Osteocyte (in vitro differentiated cells): ENCODE measurements at places on chromosomes 2 and 18.
A peak's percentile ranks its signal among the peaks of the same experiment; 100 is the strongest.

- no peak for DNase-seq
These were observed 77.1 kb upstream of the SLC39A10 start for GRCh38 chr2:195579776-195580555.

DNA sequence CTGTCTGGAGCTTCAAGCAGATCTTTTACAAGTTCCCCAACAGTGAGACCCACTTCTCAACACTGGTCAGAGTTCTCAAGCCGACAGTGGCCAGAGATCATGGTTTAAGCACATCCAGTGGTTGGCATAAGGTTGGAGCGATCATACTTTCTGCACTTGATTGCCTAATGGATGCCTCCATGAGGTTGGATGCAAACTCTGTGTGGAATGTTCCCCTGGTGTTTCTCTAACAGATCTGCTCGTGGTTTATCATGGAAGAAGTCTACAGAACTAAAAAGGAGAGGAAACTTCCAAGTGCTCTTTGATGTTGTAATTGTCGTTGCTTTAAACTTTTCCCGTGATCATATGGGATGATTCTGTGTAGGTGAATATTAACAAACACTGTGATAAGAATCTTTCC lies 60.7 kb downstream of the SH3RF3 start:
- no peak for DNase-seq

DNA sequence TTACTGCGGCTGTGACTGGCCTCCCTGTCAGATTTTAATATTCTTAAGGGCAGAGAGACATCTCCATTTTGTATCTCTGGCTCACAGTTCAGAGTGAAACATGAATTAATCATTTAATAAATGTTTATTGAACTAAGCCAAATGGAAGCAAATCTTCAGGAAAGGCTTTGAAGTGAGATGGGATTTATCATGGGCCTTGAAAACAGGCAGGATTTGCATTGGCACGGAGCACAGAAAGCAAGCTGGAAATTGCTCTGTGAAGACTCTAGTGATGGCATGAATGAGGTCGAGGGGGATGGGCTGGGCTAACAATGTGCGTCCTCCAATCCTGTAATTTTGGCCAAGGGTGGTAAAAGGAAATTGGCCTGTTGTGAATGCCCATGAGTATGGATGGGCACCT lies 369.8 kb upstream of the SOX11 start:
- DNase-seq: no peak

GRCh38 chr2:187527262-187527661 lies 27.0 kb downstream of the TFPI start:
- DNase-seq: no peak

DNA sequence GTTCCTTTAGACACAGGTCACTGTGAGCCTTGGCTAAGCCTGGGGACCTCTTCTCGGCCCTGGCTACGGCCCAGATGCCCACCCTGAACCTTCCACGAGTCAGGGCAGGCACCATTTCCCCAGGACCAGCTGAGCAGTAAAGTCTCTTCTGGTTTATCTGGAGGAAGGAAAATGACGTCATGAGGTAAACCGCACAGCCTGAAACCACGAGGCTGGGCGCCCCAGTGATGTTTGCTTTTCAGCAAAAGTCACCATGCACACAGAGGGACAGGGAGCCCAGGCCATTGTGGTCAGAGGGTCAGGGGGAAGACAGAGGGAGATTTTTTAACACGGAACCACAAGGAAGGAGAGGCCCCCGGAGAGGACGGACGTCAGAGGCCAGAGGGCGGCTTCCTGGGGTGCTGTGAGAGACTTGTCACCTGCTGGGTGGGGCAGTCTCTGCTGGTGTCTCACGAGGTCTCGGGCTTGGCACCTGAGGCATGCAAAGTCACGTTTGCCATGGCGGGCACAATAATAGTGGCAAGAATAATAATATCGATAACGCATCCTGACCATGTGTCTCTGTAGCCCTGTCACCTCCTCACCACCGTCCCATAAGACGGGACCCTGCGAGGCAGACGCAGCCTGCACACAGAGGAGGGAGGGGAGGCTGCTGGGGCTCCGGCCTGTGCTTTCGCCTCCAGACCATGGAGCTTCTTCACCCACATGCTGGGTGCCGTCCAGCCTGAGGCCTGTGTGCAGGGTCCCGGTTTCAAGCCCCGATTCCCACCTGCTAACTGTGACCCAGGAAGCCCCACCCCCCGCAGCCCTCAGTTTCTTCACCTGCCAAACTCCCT lies 33.2 kb upstream of the FOSL2 start:
- DNase-seq: no peak

DNA sequence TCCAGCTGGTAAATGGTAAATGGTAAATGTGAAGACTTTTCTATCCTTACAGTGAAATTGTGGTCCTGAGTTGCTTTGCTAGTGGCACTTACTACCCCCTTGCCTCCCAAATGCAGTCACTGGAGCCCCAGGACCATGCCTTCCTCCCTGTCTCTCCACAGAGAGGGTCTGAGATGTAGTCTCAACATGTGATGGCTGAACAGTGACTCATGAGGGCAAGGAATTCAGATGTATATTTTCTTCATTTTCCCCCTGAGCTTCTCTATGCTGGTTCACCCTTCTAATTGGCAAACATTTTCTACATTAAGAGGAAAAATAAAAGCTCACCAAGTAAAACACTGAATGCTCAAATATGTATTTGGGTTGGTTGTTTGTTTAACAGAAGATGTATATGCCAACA lies 232.0 kb downstream of the SH3BP4 start:
- DNase-seq: no peak

DNA sequence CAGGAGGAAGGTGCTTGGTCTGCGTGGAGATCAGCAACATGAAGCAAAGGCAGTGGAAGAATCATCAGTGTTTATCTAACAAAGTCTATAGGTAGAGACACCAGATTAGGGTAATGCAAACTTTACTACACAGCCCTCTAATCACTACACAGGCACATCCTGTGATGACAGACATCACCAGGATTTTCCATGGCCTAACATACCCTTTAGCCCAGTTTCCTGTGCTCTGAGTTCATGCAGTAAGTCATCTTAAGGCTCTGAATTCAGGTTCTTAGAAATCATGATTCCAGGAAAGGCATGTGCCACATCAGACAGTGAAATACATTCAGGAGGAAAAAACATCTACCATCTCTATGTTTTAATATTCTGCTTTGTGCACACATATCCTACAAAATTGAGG lies 708.5 kb upstream of the SLC8A1 start:
- DNase-seq: no peak

GRCh38 chr2:204272610-204273287 lies 272.5 kb upstream of the PARD3B start:
- no peak for DNase-seq

GRCh38 chr18:10018289-10018688 lies 104.5 kb downstream of the VAPA start:
- peak; percentile 38 for DNase-seq

DNA sequence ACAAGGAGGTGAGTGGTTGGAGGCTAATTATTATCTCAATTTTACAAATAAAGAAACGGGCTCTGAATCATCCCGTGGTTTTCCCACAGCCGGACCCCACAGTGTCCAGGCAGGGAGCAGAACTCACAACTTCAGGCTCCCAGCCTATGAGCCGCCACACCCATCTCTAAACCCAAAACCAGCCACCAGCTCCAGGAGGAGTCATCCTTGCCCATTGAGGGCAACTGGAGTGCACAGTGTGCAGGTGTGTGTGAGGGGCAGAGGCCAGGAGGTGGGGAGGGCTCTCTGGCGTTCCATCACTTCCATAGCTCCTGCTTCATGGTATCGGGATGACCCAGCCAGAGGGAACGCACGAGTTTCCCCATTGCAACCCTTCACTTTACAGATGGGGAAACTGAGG lies 144.5 kb downstream of the CYP26B1 start:
- DNase-seq: no peak

- no peak for DNase-seq
These were observed 624.8 kb upstream of the RAB6C start for GRCh38 chr2:129354631-129355030.
